ENCODE measurements at places on chromosomes 5 and 9.
A peak's percentile ranks its signal among the peaks of the same experiment; 100 is the strongest.

GRCh38 chr9:4815381-4815956 is 22.7 kb downstream of the RCL1 start:
- no peak for DNase-seq

DNA sequence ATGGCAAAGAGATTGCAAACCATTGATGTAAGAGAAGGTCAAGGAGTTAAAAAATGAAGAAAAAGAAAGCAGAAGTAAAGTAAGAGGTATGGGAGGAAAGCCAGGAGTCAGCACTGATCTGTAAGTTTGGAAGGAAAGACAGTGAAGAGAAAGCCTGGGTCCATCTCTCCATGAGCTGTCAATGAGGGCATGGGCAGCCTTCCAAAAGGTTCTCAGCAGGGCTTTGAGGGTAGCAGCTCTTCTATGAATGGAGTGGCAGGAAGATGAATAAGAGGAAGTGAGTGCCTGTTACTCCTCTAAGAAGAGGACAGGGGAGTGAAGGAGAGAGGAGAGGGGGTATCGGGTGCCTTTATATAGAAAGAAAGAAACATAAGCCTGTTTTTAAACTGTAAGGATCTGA is 97.1 kb downstream of the ADCY2 start:
- no peak for DNase-seq

- DNase-seq, result no peak
These were observed 6.1 kb upstream of the PCDHA11 start for GRCh38 chr5:140862441-140863295.

DNA sequence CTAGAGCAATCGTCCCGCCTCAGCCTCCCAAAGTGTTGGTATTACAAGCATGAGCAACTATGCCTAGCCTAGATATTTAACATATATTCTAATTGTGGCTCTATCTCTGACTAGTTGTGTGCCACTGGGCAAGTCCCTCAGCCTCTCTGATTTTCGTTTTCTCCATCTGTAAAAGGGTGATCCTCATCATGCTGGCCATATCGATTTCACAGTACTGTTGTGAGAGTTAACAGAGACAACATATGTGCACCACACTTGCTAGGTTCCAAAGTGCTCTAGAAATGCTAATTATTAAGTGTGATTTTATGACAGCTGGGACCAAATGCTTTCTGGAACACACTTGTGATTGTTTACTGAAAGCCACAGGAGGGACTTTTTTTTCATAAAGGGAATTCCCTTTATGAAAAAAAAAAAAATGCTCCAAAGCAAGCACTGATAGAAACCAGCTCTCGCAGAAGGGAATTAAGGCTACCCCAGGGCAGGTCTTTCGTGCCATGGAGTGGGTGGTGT is 78.5 kb upstream of the EPB41L4B start:
- DNase-seq, result no peak

GRCh38 chr5:112995764-112996618 is 19.4 kb downstream of the DCP2 start:
- DNase-seq, result peak; percentile 27

DNA sequence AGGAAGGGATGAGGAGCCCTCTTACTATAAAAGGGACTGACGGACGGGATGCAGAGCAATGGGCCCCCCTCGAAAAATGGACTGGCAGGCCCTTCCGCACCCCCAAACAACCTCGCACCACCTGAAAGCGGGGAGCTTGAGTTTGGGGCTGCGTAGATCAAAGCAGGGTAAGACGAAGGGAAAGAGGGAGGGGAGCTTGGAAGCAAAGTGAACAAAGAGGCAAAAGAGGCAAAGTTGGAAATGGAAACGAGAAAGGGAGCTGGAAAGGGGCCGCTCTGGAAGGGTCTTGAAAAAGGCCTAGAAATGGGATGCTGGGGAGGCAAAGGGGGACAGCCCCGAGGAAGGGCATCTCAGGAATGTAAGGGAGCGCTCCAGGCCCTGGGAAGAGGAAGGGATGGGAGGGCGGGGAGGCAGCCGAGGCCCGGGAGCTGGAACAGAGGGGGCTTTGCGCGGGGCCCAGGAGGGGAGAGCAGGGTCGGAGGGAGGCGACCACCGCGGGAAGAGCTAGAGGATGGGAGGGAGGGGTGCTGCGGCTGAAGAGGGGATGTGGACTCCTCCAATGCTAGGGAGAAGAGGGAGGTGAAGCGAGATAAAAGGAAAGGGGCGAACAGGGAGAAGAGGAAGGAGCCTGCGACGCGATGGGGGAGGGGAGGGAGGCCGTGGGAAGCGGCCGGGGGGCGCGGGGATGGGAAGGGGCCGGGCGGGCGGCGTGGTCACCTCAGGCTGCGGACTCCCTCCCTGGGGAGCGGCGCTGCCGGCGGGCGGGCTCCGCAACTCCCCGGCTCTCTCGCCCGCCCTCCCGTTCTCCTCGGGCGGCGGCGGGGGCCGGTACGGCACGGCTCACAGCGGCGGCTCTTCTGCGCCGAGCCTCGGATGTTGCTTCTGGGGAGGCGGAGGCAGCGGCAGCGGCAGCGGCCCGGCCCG is 577 bp downstream of the RNF145 start:
- no peak for DNase-seq

- DNase-seq, result no peak
These were observed 127.3 kb upstream of the ELL2 start for GRCh38 chr5:96088706-96089498.

- DNase-seq, result no peak
These were observed 4.0 kb downstream of the IL13 start for GRCh38 chr5:132662004-132662401.

- no peak for DNase-seq
These were observed 36.2 kb downstream of the OTULIN start for GRCh38 chr5:14700478-14701436.

DNA sequence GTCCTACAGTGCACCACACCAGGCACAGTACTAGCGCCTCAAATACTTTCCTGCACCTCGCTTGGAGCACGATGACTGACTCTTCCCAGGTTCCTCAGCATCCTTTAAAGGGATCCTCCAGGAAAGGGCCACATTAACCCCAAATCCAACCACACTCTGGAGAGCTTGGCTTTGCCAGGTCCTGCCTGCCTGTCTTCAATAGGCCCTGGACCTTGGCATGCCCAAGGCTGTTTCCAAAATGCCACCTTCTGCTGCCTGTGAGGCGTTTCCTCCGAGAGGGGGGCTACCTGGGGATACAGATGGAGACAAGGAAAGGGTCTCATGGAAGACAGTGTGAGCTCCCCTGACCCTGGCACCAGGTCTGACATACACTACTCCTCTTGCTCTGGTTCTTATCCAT is 169.9 kb downstream of the DAB2IP start:
- no peak for DNase-seq

DNA sequence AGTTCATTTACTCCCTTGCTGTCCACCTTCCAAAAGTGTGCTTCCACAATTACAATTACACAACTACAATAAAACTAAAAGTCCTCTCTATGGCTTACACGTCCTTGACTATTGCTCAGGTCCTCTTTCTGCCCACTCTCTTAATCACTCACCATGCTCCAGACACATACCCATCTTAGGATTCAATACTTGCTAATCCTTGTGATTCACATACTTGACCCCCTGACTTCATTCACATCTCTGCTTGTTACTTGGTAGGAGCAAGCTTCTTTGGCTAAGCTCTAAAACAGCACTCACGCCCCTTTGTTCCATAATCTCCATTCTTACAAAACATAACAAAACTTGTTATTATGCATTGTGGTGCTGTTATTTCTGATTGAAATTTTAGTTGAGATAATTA is 215.8 kb downstream of the EDIL3 start:
- no peak for DNase-seq

- DNase-seq, result no peak
These were observed 45.5 kb downstream of the SPOCK1 start for GRCh38 chr5:137453483-137454080.

DNA sequence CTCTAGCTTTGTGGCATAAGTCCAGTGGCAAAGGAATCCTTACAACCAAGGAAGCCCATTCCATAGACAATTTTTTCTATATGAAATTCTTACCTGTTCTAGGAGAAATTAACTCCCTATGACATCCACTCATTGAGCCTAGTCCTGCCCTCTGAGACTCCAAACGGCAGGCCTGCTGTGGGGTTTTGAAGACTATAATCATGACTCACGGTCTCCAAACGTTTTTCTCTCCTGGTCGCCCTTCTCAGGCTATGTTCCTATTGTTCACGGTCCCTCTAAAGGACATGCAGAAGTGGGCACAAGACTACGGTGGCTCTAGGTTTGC is 611 bp downstream of the EXOSC3 start:
- DNase-seq, result no peak
